Stimulated activated memory B cell treated with anti-CD40 and anti-IgM and Interleukin-4, amounts not matched to agents 10 μg/mL and 1 μg/mL and 100 μg/mL, for 72 hours (primary cell): ENCODE measurements at places on chromosomes 2 and 18.

DNA sequence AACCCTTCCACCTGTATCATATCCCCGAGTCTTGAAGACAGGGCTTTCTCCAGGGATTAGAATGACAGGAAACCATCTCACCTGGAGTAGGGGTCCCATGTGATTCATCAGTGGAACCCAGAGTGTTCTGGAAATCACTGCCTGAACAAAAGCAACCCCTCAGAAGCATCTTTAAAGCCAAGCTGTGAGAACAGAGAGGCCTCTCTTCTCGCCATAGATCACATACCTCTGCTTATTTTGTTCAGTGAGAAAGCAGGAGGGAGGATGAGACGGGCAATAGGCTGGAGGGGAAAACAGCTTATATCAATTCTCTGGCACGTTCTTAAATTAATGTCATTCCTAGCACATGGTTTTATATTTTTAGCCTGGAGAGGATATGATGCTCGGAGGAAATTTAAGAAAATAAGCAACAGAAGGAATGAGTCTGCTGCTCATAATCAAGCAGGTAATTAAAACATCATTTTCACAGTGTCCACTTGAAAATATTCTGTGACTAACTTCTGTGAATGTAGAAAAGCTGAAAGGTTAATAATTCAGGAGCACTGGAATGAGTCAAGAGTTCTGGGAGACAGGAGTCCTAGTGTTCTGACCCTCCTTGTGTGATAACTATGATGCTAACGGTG, 213.6 kb upstream of the SP5 start:
- ATAC-seq: no peak

- ATAC-seq: no peak
These were observed 16.5 kb downstream of the OXER1 start for GRCh38 chr2:42747422-42747821.

- ATAC-seq: no peak
These were observed 17.4 kb upstream of the COX7A2L start for GRCh38 chr2:42378415-42378814.

DNA sequence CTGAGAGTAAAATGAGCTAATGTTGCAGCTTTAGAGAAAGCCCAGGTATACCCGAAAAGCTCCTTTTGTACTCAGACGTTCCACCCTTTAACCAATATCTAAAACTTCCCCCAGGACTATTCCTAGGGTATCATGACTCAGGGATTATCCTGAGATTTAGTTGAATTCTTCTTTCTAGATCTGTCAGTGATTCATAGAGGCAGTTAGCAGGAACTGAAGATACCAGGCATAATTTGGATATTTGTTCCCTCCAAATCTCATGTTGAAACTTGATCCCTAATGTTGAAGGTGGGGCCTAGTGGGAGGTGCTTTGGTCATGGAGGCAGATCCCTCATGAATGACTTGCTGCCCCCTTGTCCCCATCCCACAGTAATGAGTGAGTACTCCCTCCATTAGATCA, 161.2 kb upstream of the LRP1B start:
- ATAC-seq: no peak

DNA sequence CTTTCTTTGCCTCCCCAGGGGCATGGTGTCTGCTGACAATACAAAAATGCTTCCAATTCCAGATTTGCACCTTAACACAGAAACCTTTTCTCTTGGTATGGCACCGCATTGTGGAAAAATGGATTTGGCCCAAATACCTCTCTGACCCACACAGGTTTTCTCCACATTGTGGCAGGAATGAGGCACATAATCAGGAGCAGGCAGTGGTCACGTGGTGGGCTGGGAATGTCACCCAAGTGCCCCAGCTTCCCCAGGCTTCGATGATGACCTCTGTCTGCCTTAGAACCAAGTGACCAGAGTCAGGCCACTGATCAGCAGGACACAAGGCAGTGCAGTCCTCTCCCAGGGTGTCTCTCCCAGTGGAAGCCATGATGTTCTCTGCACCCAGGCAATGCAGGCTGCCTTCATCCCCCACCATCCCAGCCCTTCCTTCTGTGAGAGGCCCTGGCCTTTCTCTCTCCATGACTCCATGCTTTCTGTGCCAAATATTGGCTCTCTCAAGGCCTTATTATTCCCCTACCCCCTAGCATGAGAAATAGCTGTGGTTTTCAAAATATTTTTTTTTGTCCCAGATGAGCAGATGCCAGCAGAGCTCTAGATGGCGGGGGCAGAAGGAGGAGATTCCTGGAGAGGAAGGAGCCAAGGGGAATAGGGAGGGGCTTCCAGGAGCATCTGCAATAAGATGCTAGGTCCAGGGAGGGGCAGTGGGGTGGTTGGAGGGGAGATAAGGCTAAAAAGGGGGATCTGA, 198.9 kb downstream of the ACKR3 start:
- no peak for ATAC-seq

DNA sequence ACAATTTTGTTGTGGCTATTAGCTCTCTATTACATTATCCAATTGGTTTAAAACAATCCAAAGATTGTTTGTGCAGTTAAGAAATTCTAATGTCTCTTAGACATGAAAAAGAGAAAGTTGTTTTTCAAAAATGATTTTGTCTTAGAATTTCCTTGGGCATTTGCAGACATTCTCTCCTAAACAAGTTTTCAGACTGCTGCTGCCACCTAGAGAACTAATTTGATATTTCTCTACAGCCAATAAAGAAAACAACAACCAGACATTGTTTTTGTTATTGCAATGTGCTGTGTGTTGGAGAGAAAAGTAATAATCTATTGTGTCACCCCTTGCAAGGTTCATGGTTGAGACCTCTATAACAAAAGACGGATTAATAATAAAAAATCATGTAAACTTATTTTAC, 119.0 kb upstream of the SYT4 start:
- no peak for ATAC-seq

GRCh38 chr2:202933139-202933510, 21.1 kb downstream of the CARF start:
- no peak for ATAC-seq

DNA sequence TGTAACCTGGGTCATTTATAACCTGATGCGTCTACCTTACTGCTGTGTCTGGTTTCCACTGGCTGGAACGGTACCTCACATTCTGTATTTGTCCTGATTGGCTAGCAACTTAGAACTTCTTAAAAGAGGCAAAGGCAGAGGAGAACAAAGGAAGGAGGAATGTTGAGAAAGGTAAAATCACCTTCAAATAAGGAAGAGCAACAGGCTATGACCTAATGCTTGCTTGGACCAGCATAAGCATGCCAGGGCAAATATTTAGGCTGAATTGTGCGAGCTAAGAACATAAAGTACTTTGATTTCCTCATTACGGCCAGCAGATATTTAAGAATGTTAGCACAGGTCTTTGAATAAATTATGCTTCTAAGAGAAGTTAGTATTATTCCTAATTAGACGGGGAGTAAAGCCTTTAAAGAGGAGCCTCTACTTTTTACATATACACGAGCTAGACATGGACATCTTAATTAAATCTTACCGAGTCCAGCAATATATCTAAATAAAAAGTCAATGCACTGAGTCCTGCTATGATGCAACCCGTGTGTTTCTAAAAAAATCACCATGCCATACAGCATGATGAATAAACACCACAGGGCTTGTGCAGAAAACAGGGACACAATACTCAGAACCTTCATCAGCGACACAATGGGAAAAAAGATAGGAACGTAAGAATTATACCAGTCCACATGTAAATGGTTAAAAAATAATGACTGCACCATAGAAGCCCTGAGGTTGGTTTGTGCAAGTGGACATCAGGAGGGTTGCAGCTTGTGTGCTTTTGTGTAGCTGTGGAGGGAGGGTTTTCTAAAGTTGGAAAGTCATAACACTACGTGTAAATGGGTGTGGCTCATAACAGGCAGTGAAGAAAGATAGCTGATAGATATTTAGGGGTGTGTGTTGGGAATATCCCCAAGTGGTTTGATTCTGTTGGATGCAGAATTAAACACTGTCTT, 14.2 kb downstream of the SEPTIN2 start:
- ATAC-seq: no peak

DNA sequence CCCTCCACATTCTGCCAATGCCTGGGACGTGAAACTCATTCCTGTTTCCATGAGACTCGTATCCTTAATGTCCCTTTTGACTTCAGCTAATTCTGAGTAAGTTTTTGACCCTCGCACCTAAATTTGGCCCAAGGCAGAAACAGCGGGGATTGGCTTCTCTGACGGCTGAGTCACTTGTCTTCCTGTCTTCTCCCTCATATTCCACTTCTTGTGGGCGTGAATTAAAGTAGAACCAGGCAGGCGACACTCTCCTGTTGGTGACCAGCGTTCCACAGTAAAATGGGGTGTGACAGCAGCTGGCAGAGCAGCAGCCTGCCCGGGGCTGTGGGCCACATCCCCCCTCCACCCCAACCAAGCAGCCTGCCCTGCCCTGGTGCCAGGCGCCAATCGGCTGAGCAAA, 15.5 kb downstream of the TTC32 start:
- no peak for ATAC-seq

DNA sequence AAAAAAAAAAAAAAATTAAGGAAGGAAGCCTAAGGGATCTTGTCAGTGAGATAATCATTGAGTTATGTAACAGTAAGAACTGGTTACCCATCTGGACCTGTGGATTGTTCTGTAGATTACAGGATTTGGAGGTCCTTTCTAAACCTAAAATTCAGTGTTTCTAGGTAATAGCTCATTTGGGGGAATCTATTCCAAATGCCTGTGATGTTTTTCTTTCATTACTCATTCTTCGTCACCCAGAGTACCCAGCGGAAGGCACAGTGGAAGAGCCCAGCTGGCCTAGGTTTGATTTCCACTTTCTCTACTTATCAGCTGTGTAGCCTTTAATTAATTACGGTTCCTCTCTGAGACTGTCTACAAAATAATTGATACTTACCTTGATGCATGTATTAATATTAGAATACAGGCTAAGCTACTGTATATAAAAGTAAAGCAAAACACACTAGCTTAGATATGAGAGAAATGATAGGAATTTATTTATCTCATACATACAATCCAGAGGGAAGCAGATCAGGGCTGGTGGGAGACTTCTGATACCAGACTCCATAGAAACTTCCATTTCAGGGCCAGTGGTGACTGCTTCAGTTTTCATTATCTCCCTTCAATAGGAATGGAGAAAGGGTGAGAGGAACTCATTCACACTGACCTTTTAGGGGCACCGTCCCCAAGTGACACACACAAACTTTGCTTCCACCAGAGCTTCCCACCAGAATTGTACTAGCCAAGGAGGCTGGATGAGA, 115.8 kb upstream of the NOSTRIN start:
- ATAC-seq: no peak

DNA sequence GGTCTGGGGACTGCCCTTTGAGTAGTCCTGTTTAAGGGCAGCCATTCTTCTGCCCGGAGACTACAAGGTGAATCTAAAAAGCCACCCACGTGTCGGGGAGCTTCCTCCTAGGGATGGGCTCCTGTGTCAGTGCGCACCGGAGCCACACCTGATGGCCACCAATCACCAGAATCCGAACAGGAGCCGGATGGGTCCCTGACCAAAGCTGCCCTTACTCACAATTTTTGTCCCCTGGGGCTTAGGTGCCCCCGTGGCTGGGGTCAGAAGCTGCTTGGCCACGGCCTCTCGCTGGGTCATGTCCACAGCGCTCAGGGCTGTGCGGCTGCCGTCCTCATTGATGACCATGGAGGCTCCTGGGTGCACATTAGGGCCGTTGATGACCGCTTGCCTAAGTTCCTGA, 30.9 kb downstream of the POLR1A start:
- no peak for ATAC-seq

DNA sequence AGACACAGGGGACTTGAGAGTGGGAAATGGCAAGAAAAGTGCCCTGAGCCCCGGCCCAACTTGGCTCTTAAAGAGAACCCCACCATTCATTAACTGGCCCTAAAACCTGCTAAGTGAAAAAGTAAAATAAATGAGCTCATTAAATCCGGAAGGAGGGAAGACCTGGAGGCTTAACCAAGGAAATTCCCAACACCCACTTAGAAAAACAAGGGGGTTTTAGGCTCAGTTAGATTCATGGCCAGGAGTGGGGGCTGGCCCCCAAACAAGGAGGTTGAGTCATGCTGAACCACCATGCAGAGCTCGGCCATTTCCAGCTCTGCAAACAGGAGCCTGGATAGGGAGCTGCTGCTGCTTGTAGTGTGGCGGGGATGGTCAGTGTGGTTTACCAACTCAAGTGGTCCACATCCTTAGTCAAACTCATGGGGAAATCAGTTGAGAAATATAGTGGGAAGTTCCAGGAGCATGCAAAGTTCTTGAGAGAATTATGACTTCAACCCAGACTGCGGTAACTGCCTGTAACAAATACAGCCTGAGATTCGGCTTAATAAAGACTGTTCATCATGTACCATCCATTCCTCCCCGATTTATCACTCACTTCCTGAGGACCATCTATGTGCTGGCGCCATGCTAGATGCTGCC, 39.7 kb upstream of the MRPL19 start:
- no peak for ATAC-seq

GRCh38 chr2:17515652-17516051, 2.6 kb downstream of the RAD51AP2 start:
- ATAC-seq: no peak

DNA sequence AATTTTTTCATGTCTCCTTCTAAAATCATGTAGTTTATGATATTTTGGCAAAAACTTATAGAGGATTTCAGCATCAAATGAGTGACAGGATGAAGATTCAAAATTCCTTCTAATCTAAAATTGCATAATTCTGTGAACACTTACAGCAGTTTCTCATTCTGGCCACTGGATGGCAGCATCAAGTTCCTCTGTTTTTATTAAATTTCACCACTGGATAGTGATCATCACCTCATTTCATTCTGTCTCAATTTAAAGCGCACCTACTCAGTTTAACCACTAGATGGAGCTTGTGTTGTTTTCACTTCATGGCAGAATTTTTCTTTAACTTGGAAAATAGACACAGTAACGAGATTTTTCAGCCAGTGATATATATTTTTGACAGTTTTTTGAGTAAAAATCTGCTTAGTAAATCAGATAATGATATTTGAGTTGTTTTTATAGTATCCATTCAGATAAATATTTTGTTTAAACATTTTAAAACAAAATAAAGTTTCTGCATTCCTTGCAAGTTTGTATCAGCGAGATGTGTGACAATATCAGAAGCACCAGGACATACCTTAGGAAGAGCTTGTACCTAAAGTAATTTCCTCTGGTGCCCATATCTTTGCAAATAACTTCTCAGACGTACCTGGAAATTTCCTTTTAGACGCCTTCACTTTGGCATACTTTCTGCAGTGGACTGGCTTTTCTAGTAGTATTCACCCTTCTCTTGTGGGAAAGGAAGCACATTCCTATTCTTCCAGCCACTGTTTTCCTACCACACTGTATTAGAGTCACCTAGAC, 94.7 kb upstream of the ARHGAP15 start:
- peak; percentile 81 for ATAC-seq

DNA sequence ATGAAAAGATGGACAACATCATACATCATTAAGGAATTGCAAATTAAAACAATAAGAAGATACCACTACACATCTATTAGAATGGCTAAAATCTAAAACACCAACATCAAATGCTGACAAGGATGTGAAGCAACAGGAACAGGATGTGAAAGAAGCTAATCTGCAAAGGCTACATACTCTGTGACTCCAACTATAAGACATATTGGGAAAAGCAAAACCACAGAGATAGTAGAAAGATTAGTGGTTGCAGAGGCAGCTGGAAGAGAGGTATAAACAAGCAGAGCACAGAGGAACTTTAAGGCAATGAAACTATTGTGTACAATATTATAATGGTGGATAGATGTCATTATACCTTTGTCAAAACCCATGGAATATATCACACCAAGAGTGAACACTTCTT, 393.7 kb upstream of the RAB6C start:
- no peak for ATAC-seq
